ENCODE measurements at places on chromosomes 5 and 9.

DNA sequence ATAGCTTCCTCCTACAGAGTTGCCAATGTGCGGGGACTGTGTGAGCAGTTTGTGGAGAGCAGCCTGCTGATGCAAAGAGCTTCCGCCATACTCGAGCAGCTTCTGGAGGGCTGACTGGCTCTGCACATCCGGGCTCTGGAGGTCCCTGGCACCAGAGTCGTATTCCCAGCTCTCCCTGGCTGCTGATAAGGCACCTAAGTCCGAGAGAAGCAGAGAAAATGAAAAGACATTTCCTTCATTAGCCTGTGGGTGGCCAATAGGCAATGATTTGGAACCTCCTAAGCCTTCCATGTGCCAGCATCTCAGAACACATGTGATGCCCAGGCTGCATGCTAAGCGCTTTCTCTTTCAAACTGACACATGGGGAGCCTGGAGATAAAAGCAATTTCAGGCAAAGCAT lies 94.3 kb downstream of the TSSK1B start:
- DNase-seq = no peak

GRCh38 chr5:100890461-100891008 lies 12.5 kb downstream of the ST8SIA4 start:
- DNase-seq = peak; percentile 27

- DNase-seq = peak; percentile 26
These were observed 162.8 kb downstream of the PIK3R1 start for GRCh38 chr5:68378204-68378820.

DNA sequence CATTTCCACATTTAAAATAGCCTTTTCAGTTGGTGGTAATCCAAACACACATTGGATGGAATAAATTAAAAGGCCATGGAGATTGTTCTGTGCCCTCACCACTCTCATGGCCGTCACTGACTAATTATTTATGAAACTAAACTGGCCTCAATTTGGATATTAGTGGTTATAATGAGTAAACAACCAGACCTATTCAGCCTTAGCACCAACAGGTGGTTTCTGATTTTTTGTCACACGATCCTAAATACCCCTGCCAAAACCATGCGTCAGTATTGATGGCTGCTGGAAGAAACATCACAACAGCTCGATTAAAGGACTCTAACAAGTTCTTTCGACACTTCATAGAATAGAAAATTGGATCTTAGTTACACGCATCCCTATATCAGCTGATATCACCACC lies 276.0 kb upstream of the DAP start:
- DNase-seq = no peak

GRCh38 chr5:39716532-39717028 lies 291.8 kb upstream of the DAB2 start:
- DNase-seq = peak; percentile 22

- no peak for DNase-seq
These were observed 132.5 kb upstream of the FBXL7 start for GRCh38 chr5:15367489-15367888.

DNA sequence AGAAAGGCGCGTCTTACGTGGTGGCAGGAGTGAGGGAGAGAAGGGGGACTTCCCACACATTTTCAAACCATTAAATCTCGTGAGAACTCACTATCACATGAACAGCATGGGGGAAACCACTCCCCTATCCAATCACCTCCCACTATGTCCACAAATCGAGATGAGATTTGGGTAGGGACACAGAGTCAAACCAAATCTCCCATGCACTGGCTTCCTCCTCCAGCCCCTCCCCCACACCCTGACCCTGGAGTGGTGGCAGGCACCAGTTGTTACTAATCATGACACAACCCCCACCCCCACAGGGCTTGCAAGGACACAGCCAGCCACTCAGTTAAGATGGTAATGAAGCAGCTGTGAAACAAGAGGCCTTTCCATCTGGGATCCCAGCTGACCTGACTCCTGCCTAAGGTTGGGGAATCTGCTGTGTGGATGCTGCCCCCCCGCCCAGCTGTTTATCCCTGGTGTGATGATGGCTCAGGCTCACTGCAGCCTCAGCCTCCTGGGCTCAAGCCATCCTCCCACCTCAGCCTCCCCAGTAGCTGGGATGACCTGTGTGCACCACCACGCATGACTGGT lies 57.1 kb upstream of the FUBP3 start:
- DNase-seq = no peak

GRCh38 chr5:149035372-149035790 lies 27.5 kb downstream of the SH3TC2 start:
- DNase-seq = peak; percentile 67

DNA sequence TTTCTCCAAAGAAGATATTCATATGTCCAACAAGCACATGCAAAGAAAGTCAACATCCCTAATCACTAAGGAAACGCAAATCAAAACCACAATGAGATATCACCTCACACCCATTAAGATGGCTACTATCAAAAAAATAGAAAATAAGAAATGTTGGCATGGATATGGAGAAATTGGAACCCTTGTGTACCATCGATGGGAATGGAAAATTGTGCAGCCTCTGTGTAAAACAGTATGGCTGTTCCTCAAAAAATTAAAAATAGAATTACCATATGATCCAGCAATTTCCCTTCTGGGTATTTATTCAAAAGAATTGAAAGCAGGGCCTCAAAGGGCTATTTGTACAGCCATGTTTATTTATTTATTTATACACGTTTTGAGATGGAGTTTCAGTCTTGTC lies 43.0 kb upstream of the HRH2 start:
- no peak for DNase-seq

- no peak for DNase-seq
These were observed 60.4 kb downstream of the WDR41 start for GRCh38 chr5:77431719-77432118.

- no peak for DNase-seq
These were observed 62.1 kb upstream of the HSPA9 start for GRCh38 chr5:138637256-138637655.

DNA sequence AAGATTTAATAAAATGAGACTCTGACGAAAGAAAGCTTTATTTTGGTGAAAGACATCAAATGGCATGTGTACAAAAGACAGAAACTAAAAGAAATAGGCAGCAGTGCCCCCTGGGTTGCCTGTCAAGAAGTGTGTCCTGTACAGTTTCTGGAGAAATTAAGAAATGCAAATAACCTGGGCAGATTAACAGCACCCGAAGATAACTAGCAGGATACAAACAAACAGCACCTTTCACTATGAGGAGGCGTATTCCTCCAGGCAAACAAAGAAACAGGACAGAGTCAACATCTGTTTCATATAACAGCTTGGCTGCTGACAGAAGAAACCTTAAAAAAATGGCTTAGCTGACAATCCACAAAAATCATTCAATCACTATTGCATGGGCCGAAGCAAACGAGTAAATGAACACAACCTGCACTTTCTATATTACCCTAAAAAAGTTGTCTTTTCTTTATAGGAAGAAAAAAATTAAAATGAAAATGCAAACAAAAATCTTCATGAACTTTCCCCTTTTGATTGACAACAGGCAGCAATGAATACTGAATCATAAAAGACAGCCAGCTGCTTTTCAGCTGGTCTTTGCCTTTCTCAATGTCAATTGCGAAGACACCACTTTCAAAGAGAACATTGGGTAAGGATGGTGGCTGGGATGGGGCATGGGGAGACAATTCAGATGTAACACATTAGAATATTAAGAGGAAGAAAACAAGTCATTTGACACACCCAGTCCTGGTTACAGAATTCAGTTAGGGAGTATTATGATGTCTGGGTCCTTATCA lies 162.1 kb downstream of the ARL15 start:
- no peak for DNase-seq

GRCh38 chr5:177508837-177509236 lies 789 bp downstream of the DOK3 start:
- no peak for DNase-seq

DNA sequence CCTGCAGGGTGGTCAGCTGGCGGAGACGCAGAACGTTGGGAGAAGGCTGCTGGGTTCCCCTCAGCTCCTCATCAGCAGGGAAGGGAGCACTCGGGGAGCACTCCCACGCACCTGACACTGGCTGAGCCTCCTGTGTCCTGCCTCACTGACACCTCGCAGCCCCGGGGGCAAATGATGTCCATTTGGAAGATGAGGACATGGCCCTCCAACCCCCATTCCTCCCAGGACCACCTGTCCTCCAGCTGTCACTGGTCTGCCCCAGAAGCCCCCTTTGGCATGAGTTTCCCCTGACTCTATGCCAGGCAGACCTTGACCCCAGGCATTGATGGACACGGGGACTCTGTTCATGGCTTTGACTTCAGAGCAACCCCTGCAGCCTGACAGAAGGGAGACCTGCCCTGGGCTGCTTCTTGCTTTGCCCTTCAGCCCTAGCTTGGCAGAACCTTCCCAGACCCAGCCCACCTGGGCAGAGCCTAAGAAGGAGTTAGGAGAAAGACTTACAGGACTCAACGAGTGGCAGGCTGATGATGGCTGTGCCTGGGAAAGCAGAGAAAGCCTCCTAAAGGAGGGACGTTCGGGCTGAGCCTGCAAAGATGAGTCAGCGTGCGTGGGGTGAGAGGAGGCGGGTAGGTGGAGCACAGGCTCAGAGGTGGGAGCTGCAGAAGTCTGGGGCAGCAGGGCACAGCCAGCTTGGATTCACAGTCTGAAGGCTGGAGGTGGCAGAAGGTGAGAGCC lies 90.6 kb downstream of the LMX1B start:
- DNase-seq = no peak

DNA sequence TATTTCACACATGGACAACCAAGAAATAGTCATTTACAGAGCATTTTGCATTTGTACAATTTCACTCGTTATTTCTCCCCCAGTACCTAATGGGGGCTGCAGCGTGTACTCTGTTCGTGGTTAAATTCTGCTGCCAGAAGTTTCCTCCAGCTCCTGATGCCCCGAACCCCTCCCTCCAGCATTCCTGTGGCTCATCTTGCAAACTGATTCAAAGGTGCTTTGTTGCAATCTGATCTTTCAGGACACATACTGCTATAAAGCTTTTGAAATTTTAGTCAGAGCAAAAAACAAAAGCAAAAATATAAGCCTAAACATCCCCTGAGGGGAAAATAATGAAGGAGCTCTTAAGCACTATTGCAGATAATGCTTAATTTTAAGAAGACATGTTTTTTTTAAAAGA lies 27.7 kb downstream of the UBLCP1 start:
- DNase-seq = no peak

DNA sequence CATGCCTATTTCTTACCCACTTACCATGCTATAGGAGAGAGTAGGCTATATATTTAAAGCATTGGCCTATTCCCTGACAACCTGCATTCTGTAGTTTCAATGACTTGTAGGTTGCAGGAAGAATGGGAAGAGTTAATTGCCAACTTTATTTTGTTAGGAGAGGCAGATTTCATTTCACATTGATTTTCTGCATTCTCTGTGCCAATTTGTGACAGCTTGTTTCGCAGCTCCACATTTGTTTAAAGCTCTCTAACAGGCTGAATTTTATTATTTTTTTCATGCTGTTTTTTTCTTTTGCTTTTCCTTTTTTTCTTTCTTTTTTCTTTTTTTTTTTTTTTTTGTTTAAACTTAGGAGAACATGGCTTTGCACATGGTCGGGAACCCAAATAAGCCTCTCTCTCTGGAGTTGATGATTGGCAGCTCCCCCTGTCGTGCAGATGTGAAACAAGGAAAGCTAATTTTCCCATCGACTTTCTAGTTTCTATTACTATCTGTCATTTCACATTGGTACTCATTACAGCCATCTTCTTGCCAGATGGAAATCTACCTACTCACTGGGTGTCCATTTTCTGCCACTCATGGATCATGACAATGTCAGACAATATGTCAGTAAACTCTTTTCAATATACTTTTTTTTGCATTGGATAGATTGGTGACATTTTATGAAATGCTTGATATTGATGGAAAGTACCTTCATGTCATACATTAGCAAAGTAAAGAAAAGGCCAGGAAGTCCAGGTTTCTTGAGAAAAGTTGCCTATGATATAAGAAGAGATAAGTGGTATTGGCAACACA lies 223.2 kb downstream of the KCTD16 start:
- DNase-seq = no peak
